Stimulated activated CD8-positive, alpha-beta memory T cell treated with anti-CD3 and anti-CD28 coated beads, Interleukin-2, amount 100 ng/mL, for 1 hour (primary cell): ENCODE measurements at places on chromosomes 7 and 10.

DNA sequence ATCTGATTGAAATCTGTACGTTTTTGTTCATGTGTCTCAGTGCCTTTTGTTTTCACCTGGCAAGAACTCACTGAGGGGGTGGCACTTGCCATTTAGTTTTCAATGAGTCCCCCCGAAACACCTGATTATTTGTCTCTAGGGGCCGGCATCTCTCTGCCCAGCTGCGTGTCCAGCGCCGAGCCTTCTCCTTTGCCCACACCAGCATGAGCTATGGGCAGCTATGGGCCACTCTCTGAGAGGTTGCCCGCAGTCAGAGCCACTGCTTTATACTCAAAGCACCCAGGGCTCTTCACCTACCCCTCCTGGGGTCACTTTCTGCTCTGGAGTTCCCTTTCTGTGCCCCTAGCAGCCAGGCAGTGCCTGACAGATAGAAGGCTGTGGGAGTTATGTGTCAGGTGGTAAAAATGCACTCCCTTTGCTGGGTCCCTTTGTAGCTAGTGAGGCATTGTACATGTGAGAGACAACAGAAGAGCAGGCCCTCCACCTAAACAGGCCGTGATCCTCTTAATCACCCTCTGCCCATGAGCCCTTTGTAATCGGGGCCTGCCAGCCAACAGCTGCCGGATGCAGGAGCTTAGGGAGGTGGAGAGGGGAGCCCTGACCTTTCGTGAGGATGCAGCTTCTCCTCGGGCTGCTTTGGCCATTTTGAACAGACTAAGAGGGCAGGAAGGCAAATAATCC, 133.1 kb upstream of the NPS start:
- no peak for DNase-seq

DNA sequence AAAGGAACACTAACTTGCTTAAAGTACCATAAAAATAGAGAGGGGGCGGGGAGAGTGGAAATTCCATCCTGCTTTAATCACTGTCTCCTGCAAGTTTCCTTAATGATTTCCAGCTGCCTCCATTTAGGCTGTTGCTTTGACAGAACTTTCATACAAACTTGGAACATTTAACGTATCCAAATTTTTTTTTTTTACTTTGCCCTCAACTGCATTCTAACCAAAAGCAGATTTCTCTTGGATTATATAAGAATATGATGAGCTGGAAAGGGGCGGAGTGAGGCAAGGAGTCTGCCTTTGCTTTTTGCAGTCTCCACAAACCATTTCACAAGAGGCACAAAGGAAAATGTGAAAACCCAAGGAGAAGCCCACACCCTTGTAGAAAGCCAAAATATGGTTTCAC, 46.6 kb upstream of the COL1A2 start:
- no peak for DNase-seq

GRCh38 chr7:131249003-131249402, 78.7 kb upstream of the MKLN1 start:
- no peak for DNase-seq

GRCh38 chr10:489330-489729, 200.1 kb downstream of the DIP2C start:
- DNase-seq = no peak

GRCh38 chr10:13526948-13527863, 1.6 kb downstream of the BEND7 start:
- no peak for DNase-seq

- DNase-seq = no peak
Measured at GRCh38 chr7:65444899-65445823, 71.5 kb downstream of the ZNF92 start.

GRCh38 chr10:83516788-83517187, 622.5 kb upstream of the GHITM start:
- DNase-seq = no peak

GRCh38 chr7:113698556-113699220, 220.1 kb downstream of the PPP1R3A start:
- DNase-seq = no peak

DNA sequence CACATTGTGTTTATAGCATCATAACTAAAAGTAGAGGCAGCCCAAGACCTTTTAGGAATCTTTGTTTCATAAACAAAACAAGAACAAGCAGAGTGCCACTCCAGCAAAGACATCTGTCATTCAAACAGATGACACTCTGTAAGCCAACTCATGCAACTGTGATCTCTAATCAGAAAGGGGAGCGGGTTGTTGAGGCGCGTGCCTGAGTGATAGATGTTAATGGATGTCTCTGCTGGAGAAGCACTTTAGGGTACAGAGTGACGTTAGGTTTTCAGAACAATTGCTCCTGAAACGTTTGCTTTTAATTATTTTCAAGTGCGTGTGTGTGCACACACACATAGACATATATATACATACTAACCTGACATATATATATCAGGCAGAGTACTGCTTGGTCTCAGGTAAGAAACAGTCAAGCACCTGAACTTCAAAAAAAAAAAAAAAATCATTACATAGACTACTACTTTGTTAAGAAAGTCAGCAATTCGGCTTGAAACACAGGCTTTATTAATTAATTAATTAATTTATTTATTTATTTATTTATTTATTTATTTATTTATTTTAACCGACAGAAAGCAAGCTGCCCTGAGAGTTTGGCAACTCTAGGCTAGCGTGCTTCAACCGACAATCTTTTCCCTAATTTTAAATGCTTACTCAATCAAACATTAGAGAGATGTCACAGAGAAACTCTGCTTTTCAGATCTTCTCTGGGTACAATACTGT, 109.1 kb downstream of the POU6F2 start:
- DNase-seq = no peak

DNA sequence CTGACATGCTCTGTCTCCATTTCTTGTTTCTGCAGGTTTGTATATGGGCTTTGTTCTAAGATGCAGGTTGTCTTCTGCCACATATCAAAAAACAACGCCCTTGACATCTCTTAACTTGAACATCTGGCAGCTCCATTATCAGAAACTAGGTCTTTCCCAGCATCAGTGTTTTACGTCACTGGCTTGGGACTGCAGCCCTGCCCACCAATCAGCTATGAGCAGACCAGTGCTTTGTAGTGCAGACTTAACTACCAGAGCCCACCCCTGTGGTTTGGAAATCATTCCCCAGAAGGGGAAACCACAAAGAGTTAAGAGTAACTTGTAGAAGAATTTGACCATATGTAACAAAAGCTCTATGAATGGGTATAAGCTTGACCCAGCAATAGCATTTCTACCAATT, 132.4 kb downstream of the SEPTIN14 start:
- DNase-seq = no peak

GRCh38 chr10:133446979-133447378, 6.8 kb upstream of the SCART1 start:
- no peak for DNase-seq

GRCh38 chr7:38476764-38477163, 154.4 kb downstream of the AMPH start:
- no peak for DNase-seq

DNA sequence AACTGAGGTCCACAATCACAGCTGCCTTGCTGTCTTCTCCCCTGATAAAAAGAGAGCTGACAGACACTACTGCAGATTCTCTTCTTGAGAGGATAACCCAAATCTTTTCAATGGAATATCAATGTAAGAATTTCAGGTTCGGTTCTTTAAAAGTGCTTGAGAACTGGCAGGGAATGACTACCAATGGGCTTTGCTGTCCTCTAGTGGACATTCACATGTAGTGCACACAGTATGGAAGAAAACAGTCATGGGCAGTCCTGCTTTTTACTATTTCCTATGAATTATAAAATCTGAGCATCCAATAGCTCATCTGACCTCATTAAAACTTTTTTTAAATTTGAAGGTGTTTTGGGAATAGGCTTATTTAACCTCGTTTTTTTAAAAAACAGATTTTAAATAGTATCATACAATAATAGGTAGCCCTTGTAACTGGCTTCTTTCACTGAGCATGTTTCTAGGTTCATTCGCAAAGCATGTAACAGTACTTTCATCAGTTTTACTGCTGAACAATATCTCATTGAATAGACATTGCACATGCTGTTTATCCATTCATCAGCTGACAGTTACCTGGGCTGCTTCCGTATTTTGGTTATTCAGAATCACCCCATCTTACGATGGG, 18.3 kb downstream of the FZD9 start:
- no peak for DNase-seq

DNA sequence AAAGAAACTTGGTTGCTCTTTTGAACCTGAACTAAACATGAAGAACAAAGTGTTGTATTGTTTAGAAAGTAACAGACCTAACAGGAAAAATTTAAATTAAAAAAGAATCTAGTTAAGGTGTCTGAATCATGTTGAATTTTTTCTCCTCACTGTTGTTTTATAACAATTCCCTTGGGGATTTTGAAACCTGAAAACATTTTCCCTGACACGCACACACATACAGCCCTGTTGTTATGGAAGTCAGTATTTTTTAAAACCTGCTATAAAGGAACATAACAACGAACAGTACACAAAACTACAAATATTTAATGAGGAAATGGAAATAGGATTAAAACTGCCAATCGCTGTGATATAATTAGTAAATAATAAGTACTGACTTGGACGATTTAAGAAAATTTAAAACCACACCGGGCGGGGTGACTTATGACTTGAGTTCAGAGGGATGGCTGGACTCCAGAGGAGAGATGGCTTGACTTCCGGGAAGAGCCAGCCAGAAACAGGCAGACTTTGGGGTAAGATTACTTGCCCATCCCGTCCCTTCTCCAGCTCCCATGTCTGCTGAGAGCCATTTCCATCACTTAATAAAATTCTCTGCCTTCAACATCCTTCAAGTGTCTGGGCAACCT, 16.2 kb upstream of the SPOCK2 start:
- DNase-seq = no peak

DNA sequence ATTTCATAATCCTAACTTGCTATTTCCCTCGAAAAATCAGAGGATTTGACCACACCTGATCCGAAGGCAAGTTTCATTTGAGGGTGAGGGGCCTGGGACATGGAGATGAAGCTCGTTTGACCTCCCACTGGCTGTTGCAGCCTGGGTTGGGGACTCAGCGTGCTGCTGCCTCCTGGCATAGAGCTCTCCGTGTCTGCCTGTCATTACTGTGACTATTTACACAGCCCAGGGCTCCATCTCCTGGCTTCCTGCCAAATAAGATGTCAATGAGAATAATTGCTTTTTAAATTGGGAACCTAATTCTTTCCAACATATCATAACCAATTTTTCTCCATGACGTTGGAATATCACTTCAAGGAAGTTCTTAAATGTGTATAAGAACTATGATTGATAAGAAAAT, 139.3 kb upstream of the COBL start:
- no peak for DNase-seq

DNA sequence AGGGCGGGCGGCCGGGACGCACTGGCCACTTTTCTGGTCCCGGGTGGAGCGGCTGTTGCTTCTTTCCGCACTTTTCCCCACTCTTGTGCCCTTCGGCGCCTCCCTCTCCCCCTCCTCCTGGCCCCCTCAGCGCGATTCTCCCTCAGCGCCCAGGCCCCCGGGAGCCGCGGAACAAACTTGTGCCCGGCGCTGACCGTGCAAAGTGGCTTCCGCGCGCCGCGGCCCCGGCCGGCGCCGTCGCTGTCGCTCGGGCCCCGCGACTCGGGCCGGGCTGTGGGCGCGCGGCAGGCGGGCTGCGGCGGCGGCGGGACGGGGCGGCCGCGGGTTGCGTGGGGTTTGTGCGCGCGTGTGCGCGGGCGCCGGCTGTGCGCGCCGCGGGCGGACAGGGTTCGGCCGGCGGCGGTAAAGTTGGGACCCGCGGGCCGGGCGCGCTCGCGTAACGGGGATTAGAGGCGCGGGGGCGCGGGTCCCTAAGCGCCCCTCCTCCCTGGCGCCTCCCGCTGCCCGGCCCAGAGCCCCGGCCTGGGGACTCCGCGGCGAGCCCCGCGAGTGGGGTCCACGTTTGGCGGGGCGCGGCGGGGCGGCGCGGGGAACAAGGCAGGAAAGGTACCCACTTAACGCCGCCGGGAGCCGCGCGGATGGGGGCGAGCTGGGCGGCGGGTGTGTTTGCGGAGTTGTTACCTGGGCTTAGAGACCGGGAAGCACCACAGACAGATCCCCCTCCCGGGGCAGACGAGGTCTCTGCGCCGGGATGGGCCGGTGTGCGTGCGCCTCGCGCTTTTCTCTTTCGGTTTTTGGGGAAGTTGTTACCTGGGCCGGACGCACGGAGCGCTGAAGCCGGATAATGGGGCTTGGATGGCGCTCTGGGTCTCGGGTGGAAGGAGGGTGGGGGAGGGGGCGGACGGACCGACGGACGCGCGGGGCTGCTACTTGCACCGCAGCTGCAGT, 860 bp downstream of the ZEB1 start:
- no peak for DNase-seq

DNA sequence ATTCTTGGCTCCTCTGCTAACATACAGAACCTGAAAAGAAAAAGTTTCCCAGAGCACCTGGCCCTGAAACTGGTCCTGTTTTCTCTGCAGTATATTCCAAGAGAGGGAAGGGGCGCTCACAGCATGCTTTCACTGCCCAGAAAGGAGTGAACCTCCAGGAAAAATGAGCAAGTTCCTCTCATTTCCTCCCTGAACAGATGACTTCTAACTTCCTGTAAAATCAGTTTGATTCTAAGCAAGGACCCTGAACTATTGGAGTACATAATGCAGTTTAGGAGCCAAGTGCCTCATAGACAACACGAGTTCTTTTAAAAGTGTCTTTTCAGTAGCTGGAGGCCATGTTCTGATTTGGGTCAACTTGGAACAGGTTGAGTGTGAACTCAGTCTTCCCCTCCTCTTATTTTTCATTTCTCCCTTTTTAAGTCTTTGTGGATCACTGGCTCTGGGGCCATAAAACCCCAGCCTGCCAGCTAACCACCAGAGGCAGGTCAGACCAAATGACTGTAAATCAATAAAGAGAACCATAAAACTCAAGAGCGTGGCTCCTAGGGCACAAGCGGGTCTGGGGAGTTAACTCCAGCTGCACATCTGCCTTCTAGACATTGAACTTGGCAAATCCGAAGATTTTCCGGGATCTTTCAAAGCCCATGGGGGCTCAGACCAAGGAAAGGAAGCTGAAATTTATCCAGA, 5.9 kb upstream of the LRRC18 start:
- DNase-seq = no peak

DNA sequence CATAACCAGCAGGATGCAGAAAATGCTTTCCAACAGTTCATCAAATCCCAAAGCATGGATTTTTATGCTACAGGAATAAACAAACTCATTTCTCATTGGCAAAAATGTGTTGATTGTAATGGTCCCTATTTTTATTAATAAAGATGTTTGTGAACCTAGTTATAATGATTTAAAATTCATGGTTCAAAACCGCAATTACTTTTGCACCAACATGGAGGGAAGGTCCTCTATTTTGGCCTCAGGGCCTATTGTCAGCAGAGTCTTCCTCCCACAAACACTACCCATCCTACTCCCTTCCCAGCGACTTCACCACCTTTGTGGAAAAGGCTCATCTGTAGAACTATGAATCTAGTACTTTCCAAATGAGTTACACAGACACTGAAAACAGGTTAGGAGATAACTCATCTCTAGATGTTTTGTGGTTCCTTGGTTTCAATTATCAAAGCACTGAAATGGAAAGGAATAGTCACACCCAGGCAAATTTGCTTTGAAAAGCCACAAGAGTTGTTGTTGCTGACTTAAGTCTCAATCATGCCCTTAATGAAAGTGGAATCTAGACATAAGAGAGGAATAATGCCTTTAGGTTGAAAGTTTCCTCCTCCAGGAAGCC, 59.4 kb upstream of the FRMD4A start:
- no peak for DNase-seq
